ENCODE measurements at places on chromosomes 6 and 20.

- no peak for DNase-seq
Observed at GRCh38 chr6:125512621-125513020, 210.9 kb upstream of the HDDC2 start.

DNA sequence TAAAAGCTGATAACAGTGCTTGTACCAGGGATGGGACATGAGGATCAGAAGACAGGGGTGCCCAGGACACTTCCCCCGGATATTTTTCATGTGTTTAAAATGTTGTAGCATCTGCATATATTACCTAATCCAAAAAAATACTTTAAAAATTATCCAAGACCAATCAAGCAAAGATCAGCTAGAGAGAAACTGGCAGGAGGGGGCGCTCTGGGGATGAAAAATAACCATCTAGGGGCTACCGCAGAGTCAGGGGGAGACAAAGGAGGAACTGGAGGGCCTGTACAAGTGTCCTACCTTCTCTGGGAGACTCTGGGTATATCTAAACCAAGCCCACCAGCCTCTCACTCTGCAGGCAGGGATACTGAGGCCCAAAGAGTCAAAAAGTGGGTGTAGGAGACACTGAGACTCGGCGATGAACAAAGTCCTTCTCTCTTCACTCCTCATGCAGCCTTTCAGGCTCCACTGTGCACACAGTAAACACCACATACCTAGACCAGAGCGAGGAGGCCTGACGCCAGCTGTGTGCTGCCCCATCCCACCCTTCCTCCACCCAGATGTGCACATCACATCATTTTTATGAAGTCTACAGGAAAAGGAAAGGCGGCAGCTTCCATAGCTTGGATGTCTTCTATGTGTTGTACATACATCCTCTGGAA is 9.8 kb downstream of the RIMS4 start:
- no peak for DNase-seq

DNA sequence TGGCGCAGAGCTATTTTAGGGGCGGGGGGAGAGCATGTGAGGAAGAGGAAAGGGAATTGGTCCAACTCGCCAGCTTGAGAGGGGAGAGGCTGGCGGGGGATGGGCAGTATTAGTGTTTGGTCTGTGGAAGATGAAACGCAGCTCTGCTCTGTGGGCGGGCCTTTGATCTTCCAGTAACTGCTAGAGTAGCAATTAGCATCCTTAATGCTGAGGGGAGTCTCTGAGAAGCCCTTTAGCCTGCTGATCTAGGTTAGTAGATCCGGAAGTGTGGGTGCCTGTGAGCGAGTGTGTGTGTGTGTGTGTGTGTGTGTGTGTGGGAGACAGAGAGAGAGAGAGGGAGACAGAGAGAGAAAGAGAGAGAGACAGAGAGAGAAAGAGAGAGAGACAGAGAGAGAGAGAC is 117.2 kb upstream of the BACH2 start:
- DNase-seq, result no peak

DNA sequence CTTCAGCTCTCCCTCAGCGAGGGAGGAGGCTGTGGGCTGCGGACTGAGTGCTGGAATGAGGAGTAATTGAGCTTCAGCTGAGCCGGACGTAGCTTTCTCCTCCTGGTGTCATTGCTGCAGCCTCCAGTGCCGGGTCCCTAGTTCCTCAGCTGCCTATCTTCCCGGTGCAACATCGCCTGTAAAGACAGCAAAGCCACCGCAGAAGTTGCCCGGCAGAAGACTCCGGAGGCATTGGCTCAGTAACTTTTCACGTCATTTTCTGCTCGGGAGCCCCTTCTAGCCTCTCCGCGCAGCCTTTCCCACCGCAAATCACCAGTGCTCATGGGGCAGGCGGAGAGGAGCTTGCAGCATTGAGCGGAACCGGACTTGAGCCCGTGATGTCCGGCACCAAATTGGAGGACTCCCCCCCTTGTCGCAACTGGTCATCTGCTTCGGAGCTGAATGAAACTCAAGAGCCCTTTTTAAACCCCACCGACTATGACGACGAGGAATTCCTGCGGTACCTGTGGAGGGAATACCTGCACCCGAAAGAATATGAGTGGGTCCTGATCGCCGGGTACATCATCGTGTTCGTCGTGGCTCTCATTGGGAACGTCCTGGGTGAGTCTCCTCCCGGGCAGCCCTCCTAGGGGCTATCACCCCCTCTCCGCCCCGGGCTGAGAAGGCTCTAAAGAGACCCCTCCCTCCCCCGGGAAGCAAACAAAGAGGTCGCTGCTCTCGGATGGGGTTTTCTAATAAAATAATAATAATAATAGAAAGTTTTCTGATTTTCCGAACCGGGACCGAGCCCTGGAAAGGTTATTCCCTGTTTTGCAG is at the start of gene HCRTR2:
HCRTR2 (plus strand) TSS at position 305 of the 816 bp plus-strand sequence; CDS start at position 378, 73 bp downstream.
- no peak for DNase-seq

- DNase-seq, result no peak
Observed at GRCh38 chr6:12592634-12593033, 123.9 kb upstream of the PHACTR1 start.

GRCh38 chr6:99030915-99031314 is 83.2 kb upstream of the FBXL4 start:
- no peak for DNase-seq

DNA sequence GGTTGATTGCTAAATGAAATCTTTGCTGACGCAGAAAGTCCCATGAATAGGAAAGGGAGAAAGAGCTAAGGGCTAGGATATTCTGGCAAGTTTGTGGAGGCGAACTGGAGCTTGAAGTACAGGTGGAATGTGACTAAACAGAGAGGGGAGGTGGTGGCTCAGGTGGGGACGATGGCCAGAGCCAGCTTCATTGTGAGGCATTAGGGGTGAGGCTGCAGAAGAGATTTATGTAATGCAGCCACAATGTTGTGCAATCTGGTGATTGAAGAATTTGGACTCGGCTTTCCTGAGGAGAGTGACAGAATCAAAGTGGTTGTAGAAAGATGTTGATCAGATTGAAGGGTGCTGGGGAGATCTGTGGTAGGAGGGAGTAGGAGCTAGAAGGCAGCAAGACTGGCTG is 42.9 kb upstream of the SPACA1 start:
- DNase-seq, result no peak

GRCh38 chr6:30238178-30238795 is 25.1 kb upstream of the TRIM26 start:
- no peak for DNase-seq

GRCh38 chr20:54068966-54069365 is 1.4 kb downstream of the BCAS1 start:
- DNase-seq, result no peak

GRCh38 chr6:123489589-123489988 is 147.2 kb downstream of the TRDN start:
- DNase-seq, result no peak

- DNase-seq, result no peak
Observed at GRCh38 chr20:47610945-47611250, 109.2 kb downstream of the NCOA3 start.

DNA sequence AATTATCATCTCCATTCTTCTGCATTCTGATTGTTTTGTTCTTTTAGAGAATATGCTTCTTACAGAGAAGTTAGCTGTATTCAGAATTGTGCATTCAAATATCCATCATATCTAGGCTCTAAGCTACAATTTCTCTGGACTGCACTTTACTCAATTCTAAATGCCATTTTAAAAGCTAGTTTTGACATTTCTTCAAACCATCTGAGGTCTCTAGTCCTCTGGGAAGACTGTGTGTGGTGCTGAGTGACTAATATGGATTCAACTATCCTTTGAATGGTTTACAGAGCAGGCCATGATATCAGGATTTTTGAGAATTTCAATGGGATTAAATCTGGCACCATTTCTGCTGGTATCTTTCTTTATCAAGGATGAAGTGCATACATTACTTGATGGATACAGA is 285.7 kb downstream of the BTBD3 start:
- no peak for DNase-seq

- no peak for DNase-seq
Observed at GRCh38 chr6:12069891-12070529, 57.9 kb downstream of the HIVEP1 start.

DNA sequence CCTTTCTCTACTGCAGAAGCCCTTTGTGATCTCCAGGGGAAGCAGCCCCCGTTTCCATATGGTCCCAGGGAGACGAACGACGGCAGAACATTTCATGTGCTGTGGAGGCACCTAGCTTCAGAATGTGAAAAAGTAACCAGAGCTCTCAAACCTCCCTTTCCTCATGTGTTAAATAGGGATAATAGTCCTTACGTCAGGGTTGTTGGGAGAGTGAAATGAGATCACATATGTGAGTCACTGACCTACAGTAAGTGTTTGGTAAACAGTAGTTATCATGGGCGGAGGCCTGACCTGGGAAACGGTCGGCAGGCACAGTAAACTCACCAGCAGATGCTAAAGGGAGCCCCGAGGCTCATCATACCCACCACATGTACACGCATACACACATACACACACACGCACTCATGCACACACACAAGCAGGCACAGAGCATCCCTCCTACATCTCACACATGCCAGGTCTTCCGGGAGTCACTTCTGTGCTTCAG is 89.7 kb downstream of the LY86 start:
- no peak for DNase-seq

GRCh38 chr6:143674483-143675381 is 3.0 kb upstream of the PHACTR2 start:
- no peak for DNase-seq

DNA sequence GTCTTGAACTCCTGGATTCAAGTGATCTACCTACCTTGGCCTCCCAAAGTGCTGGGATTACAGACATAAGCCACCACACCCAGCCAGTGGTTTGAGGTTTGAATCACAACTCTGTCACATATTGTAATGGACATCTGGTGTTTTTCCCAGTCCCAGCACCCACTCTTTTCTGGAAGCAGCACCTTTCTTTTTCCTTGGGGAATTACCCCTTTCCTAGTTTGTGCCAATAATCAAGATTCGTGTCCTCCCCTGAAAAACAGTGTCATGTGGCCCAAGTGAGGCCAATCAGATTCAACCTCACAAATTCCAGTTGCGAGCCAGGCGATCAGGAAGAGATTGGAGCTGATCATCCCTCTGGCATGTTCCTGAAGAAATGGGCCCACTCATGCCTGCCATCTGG is 71.7 kb upstream of the SGK1 start:
- DNase-seq, result peak; percentile 50

DNA sequence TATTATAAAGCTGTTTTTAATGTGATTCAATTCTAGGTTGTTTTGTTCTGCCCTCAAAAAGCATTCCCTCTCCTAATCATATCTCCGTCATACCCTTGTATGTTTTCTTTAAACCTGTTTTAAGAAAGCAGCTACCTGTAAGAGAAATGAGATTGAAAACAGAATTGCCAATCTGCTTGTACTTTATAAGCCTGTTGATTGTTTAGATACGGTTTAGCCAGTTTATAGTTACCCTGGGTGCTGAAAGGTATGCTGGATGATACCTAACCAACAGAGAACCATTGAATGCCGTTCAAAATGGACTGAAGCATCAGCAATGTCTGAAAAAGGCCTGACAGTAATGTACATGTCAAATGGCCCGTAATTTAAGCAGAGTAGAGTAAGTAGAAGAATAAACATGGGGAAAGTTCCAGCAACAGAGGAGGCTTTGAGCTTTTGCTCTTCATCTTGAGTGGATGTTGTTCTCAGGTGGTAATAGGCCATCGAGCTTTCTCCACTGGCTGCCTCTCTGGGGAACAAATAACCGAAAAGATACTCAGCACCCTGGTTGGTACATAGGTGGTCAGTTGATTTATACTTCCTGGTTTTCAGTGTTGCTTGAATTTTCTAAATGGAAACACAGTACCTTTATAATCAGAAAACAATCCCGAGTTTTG is 27.5 kb downstream of the PTPN1 start:
- DNase-seq, result no peak

GRCh38 chr6:163170294-163170883 is 244.1 kb upstream of the QKI start:
- DNase-seq, result no peak

GRCh38 chr20:61786230-61786629 is 279.5 kb downstream of the TAF4 start:
- no peak for DNase-seq

GRCh38 chr20:44217342-44218092 is 6.9 kb upstream of the OSER1 start:
- no peak for DNase-seq

- DNase-seq, result no peak
Observed at GRCh38 chr6:166671434-166672081, 44.5 kb upstream of the RPS6KA2 start.

GRCh38 chr20:58375759-58376352 is 13.2 kb upstream of the VAPB start:
- no peak for DNase-seq

GRCh38 chr20:9276966-9277468 is 208.1 kb downstream of the PLCB4 start:
- no peak for DNase-seq

DNA sequence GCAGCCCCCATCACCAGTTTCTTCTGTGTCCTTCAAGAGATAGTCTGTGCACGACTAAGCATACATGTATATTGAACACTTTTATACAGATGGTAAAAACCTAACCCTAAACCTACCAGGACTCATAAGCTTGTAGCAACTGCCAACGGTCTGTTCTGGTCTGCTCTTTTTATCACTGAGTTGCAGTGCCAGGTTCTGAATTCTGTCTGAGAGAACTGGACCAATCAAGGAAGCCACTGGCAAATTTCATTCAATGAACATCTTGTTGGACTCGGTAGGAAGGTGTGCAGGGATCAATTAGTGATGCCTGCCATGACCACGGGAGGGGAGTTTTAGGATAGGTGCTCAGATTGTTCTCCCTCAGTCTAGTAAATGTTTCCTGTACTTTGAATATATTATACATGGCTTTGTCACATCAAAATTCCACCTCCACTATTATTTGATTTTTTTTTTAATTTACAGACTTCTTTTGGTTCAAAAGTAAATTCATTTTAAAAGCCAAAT is 146.8 kb downstream of the EYA2 start:
- no peak for DNase-seq

DNA sequence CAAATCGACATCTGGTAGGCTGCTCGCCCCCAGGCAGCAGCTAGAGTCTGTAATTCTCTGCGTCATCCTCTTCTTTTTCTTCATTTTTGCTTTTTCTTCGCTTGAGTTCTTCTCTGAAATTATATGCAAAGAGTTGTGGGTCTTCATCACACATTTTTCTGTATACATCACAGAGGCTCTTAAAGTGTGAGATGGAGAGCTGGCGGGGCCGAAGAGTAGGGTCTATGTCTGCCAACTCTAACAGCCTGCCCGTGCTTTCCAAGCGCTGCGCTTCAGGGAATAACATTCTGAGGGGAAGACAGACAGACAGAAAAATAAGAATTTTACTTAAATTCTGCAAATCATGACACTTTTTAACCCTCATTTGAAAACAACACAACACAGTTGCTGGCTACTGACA is 6.0 kb upstream of the CLDN20 start:
- DNase-seq, result no peak

- DNase-seq, result no peak
Observed at GRCh38 chr6:166944666-166945256, 11.6 kb downstream of the RNASET2 start.

DNA sequence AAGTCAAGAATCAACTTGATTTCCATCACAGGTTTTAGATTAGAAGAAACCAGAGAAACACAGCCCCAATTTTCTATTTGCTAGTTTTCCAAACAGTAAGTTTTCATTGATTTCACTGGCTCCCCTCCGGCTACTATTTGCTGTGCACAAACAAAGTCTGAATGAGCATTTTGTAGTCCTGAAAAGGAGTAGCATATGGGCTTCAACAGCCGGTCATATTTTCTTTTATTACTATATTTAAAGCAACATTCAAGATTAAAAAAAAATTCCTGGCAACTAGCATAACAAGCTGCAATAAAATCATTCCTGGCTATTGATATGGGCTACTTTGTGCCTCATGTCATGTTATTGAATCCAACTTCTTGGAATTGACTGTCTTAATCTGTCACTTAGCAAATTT is 48.3 kb downstream of the CARMIL1 start:
- DNase-seq, result no peak
